Cortex of kidney (tissue), 1 donor: ENCODE measurements at places on chromosomes 6 and 20.

DNA sequence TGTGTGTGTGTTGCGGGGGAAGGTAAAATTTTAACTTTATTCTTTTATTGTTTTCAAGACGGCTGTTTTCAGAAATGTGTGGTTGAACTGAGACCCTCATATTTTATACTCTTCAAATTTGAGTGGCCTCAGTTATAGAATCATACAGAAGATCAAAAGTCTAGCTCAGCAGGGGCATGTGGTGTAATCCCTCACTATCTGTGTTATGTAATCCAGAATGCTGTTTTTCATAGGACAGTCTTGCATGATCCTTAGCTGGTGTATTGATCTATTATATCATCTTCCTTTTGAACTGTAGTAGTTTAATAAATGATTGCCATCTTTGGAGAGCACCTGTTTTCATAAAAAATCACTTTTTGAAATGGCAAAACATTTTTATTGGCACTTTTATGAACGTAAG, 1.4 kb downstream of the PLCB4 start:
- no peak for DNase-seq

- no peak for DNase-seq
Observed at GRCh38 chr20:41452226-41452625, 85.6 kb upstream of the EMILIN3 start.

DNA sequence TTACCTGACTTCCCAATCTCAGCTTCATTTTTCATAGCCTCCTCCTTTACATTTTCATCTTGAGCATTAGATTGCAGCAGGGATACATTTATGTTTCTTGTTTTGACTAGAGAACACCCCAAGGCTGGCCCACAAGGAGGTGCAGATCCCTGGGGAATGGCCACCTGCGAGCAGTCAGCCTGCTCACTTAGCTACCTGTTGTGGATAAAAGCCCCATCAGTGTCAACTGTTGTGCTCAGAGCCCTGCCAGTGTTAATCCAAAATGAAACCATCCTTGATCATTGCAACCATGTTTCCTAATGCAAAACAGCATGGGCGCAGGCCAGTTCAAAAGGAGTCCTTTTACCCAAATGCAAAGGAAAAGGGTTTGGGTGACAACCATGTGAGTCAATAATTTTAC, 50.8 kb downstream of the CNR1 start:
- no peak for DNase-seq

GRCh38 chr6:47455533-47456209, 21.9 kb upstream of the CD2AP start:
- DNase-seq, result no peak

DNA sequence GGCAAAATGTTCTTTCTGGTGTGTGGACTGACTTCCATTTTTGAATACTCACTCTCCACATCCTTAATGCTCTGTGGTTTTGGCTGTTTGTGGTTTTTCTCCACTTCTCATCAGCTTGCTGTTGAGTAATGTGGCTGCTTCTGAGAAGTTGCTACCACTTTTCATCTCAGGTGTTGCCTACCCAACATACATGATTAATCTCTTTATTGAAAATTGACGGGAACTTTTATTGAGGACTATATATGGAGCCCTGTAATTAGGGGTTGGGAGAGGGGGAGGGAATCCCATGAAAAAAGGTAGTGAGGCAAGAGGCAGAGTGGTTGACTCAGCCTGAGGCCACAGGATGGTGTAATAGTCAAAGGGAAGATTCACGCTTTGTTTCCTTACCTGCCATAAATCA, 17.6 kb downstream of the IL22RA2 start:
- no peak for DNase-seq

- DNase-seq, result no peak
Observed at GRCh38 chr6:3456898-3457709, at the start of gene SLC22A23. TSS of gene SLC22A23 (minus strand) at chr6:3457050. CDS start at chr6:3456559, 491 bp downstream.

DNA sequence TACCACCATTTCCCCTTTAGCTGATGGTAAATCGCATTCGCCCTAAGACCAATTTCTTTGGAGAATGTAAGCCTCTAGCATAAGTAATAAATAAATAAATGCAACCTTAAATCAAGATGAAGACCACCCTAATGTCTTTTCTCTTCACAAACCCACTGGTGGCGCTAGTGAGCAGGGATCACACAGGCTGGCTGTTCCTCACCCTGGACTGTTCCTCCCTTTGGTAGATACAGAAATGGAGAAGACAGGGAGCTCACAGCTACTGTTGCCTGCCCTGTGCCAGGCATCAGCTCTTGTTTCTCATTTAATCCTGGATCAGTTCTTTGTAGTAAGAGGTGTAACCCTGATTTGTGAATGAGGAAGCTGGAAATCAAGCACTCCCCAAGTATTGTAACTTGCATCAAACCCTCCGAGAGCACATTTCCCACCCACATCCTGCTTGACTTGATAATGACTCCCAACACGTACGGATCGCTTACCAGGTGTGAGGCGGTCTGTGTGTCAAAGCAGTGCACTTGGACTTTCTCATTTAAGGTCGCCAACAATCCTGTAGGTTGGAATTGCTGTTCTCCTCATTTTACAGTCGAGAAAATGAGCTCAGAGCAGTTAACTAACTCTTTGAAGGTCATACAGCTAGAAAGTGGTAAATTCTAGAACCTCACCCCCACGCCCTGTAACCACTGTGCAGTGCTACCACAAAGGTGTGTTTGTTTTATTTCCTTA, 236.1 kb downstream of the TSHZ2 start:
- DNase-seq, result no peak

GRCh38 chr6:90156861-90157260, 139.8 kb downstream of the BACH2 start:
- DNase-seq, result no peak

- no peak for DNase-seq
Observed at GRCh38 chr6:150617496-150618460, 18.1 kb downstream of the PLEKHG1 start.

GRCh38 chr6:163415620-163416556, 1.4 kb downstream of the QKI start:
- DNase-seq, result no peak

DNA sequence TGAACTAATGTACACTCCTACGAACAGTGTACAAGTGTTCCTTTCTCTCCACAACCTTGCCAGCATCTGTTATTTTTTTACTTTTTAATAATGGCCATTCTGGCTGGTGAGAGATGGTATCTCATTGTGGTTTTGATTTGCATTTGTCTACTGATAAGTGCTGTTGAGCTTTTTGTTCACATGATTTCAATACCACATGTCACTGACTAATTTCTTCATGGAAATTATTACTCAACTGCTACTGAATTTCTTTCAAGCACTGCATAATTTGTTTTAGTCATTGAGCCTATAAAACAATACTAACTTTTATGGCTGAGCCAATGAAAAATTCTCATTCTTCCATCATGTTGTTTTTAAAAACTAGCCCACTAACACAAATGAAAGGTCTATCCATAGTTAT, 115.4 kb downstream of the FRK start:
- no peak for DNase-seq

- DNase-seq, result no peak
Observed at GRCh38 chr6:125797120-125797885, 6.5 kb downstream of the NCOA7 start.

DNA sequence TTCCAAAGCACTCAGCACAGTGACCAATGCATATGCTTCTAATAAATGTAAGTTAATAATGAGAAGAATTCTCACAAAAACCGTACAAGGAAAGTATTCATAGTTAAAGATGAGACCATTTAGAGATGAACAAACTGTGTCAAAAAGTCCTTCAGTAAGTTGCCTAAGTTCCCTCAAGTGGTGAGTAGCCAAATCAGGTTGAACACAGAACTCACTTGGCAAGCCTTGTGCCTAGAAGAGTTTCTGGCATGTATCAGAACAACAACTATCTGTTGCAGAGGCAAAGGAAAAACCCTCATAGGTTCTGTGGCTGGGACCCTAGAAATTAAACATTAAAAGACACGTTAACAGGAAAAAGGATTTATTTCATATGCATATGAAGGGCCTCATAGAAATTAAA, 129.6 kb upstream of the DOK5 start:
- DNase-seq, result no peak

DNA sequence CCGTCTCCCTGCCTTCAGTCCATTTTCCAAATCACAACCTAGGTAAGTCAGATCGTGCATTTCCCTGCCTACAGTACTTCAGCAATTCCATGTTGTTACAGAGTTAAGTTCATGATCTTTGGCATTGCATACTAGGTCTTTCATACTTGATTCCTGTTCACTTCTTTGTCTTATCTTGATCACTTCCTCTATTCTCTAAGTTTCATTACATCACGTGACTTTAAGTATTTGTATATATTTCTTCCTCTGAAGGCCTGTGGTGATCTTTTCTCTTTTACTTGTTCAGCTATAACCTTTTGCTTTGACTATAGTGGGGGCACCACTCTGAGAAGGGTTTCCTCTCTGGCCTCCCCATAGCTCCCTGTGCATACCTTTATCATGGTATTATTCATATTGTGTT, 100.2 kb downstream of the TRMT11 start:
- no peak for DNase-seq

GRCh38 chr6:24476631-24477030, 12.7 kb downstream of the GPLD1 start:
- no peak for DNase-seq
